ENCODE measurements at places on chromosomes 5 and 9. TPM values are rescaled to one million over a fixed set of nuclear protein-coding genes. Genes with fewer than 3 reads are reported as not detected.

The EMB gene
- total RNA-seq = 24.1 TPM

The CAVIN4 gene
- total RNA-seq = 24.3 TPM

The FRMD3 gene
- 124 TPM for total RNA-seq

DNA sequence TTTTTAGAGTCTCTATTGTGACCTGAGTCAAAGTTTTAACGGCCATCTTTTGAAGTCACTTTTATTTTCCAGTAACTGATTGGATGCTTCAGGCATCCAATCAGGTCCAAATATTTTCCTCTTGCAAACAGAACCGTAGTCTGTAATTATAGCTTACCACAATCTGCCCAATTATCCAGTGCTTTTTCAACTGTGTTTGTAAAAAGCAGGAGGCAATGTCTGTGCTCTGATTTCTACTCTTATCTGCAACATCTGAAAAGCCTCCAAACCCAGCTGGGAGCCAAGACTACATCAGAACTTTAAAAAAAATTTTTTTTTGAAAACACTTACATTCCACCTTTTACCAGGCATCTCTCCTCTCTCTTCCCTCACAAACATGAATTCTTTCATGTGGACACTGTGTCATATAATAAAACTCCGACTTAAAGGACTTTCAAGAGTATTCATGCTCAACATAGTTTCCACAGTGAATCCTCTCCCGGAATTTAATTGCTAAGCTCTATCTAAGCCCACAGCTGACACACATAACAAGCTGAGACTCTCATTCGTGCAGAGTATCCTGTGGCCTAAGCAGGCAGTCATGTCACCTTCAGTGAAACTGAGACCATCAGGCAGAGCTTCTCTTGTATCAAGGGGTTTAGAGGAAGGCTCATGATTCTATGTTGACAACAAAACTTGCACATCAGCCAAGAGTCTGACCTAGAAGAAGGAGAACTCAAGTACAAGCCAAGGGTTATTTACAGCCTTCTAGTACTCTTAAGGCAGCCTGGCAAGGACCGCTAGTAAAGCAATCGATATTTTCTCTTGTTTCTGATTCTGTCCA lies 272.7 kb downstream of the TLE1 start:
- no peak for DNase-seq

DNA sequence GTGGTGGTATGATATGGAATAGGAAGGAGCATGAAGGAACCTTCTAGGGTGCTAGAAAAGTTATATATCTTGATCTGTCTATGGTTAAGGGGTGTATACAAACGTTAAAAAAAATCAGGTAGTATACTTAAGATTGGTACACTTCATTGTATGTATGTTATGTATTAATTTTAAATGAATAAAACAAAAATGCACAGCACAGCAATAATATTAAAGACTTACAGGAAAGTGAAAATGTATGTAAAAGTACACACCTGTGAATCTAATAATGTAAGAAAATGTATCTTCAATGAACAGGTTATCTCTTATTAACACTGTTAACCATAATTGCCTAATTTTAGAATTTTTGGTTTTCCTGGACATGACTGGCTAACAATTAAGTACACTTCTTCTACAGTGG lies 77.2 kb downstream of the HMGCR start:
- DNase-seq = no peak

DNA sequence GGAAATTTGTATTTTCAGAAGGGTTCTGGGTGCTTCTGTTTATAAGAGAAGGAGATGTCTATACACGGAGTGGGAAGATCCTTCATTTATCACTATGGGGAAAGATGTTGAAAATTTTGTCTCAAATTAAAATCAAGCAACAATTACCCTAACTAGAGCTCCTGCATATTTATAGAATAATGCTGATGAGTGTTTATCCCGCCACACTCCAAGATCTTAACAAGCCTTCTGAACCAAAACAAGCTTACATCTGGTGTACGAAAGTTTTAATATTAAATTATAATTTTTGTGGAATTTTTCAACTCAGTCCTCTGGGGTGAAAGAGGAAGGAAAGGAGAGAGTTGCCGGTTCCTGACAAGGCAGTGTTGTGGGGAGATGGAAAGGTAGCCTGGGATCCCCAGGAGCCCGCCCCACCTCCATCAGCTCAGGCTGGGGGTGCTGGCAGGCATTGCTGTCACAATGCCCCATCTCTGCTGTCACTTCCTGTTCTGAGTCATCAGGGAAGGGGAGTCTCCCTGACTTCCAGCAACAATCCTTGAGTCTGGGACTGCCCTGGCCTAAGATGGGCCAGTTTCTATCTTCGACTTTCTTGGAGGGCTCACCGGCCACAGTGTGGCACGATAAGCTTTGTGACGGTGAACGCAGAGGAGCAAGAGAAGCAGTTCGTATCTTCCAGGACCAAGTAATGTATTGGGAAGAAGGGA lies 64.5 kb downstream of the ERAP1 start:
- DNase-seq = peak; percentile 44

GRCh38 chr5:53359916-53360517 lies 120.4 kb upstream of the FST start:
- no peak for DNase-seq

The GABRA1 gene
- not detected for total RNA-seq

DNA sequence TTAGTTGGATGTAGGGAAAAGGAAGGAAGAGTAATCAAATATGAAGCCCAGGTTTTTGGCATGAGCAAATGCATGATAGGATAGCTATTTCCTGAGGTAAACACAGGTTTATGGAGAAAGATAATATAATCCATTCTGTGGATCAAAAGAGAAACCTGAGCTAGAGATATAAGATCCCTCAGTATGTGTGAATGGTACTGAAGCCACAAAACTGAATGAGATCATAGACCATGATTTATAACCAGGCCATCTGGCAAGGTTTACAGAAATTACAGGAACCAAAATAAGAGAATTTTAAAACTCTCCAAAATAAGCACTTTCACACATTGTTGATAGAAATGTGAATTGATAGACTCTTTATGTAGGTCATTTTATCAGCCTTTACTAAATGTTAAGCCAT lies 28.7 kb upstream of the ECM2 start:
- no peak for DNase-seq

GRCh38 chr9:123399803-123400378 lies 43.9 kb downstream of the CRB2 start:
- no peak for DNase-seq

DNA sequence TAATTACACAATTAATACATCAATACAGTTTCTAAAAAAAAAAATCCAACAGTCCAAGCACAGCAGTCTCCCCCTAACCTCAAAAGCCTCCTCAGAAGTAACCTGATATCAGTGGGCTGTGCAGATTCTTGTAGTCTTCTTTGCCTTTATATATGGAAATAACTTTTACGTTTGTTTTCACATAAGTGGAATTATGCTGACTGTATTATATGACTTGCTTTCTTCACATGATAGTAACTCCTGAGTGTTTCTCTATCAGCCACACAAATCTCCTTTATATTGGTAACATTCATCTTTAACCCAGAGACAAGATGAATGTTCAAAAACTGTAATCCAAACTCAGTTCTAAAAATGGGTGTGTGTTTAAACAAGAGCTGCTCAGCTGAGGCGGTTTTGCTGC lies 71.9 kb upstream of the FANCC start:
- DNase-seq = no peak
